ENCODE measurements at places on chromosomes 5 and 9.

DNA sequence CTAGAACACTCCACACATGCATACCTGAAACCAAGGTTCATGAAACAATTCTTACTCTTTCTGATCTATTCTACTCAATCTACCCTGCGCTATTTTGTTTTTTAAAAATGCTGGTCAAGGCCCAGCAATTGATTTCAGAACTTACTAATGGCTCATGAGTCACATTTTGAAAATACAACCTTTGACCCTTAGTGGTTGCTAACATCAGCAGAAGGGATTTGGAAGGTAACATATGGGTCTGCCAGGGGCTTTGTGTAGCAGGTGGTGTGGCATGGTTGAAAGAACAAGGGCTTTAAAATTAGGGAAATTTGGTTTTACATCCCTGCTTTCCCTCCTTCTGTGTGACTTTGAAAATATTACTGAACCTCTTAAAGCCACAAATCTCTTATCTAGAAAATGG, 101.4 kb downstream of the ATG10 start:
- DNase-seq, result no peak

DNA sequence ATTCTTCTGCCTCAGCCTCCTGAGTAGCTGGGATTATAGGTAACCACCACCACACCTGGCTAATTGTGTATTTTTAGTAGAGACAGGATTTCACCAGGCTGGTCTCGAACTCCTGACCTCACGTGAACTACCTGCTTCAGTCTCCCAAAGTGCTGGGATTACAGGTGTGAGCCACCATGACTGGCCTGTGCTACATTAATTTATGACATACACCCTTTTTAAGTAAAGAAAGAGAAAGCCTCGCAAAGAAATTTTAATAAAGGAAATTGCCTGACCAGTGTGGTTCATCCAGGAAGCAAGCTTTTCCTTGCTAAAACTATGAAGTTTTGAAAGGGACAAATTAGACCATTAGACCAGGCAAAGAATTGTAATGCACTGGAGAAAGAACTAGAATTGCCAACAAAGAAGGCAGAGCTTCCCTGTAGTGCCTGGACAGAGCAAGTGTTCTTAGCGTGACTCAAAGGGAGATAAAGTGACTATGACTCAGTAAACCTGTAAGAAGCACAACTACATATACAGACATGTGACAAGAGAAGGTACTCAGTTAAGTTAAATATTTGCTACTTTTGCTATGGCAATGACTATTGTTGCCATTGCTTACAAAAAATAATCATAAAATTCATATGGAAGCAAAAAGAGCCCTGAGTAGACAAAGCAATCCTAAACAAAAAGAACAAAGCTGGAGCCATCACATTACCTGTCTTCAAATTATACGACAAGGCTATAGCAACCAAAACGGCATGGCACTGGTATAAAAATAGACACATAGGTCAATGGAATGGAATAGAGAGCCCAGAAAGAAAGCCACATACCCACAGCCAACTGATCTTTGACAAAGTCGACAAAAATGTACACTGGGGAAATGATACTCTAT, 54.6 kb downstream of the FYB1 start:
- DNase-seq, result no peak

DNA sequence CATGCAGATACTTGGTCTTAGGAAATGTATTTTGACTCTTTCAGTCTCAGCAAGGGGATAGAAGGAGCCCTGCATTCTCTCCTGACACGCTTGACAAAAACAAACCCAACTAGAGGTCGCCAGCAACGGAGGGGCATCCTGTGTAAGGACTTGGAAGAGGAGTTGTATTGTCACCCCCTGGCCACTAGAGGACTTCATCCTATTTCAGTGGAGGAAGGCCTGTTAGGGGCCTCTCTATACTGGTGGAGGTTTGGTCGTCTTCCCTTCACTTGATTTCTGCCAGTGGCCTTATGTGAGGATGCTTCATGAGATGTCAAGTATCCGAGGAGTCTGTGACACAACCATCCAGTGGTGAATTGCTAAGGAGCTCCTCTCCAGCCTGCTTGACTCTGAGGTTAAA, 122.8 kb upstream of the STC2 start:
- DNase-seq, result no peak

GRCh38 chr9:76255781-76256455, 138.3 kb downstream of the RFK start:
- DNase-seq, result no peak

GRCh38 chr9:131104016-131104740, 7.8 kb downstream of the AIF1L start:
- no peak for DNase-seq

- DNase-seq, result no peak
Observed at GRCh38 chr9:107530679-107531078, 41.1 kb upstream of the KLF4 start.

DNA sequence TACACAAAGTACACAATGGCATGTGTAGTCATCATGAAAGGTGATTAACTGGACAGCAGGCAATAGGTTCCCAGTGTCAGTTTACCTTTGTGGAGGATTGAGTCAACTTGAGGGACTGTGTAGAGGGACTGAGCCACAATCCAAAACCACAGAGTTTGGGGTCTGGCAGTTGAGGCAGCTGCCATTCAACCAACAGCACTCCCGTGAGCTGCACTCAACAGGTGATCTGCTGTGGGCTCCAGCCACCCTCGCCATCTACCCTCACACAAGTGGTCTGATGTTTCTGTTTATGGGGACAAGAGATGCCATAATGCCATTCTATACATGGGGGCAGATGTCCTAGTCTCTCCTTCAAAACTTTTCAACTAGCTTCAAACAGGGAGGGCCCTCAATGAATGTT, 2.9 kb upstream of the DELE1 start:
- DNase-seq, result no peak

- DNase-seq, result no peak
Observed at GRCh38 chr9:132543960-132544359, 38.4 kb upstream of the BARHL1 start.

DNA sequence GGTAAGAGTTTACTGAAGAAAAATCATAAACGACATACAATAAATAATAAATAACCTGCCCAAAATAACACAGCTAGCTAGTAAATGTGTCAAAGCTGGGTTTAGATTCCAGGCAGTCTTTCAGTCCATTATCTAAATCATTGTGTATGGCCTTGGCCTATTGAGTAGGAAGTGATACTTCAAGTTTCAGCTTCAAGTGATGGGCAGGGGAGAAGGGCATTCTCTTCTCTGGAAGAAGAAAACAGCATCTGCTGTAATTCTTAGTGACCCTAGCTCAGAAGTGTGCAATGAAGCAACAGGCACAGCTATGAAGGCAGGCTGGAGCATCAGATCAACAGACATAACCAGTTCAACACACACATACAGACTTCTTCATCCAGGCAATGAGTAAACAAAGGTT, 42.5 kb downstream of the FNIP1 start:
- no peak for DNase-seq

DNA sequence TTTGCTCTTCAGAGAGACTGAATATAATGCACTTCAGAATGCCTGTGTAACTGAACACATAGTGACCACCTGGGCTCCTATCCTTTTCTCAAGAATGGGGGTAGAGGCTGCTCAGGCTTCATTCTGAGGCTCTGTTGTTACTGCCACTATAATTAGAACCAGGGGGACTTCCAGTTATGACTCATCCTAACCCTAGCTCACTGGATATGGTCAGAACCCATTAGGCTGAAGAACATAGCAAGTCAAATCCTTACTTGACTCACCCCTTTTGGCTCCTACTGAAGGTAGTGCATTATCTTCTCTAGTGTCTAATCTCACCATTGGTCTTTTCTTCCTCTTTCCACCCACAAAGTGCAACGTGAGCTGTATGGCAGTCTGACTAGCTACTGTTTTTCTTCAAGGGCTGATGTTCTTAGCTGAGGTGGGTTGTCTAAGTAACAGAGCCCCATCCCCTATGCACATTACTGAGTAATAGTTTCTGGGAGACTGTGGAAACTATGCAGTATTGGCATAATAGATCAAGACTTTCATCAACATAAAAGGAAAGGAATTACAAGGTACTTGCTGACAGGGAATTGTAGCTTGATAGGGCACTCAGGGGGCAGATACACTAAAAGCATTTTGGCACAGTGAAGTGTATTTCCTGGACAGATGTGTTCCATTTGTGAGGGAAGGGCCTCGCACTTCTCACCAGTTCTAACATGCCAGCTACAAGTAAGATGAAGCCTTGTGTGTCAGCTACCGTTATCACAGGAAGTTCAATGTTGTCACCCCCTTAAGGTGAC, 431.0 kb upstream of the MEF2C start:
- DNase-seq, result no peak

DNA sequence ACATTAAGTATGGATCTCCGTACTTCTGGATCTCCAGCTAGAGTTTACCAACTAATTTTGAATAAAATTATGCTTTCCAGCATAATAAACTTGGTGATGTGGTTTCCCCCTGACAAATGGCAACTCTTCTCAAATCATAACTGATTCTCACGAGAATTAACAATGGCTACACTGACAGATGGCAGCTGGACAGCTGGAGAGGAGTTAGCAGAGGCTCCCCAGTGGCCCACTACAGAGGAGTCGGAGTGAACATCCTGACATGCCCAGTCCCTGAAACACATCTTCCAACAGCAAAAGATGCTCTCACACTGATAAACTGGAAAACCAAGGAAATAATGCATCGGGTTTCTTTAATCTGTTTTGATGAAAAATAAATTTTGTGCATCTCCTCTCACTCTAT, 239.6 kb downstream of the MAN2A1 start:
- DNase-seq, result no peak

- no peak for DNase-seq
Observed at GRCh38 chr5:9125852-9126251, 420.0 kb downstream of the SEMA5A start.

DNA sequence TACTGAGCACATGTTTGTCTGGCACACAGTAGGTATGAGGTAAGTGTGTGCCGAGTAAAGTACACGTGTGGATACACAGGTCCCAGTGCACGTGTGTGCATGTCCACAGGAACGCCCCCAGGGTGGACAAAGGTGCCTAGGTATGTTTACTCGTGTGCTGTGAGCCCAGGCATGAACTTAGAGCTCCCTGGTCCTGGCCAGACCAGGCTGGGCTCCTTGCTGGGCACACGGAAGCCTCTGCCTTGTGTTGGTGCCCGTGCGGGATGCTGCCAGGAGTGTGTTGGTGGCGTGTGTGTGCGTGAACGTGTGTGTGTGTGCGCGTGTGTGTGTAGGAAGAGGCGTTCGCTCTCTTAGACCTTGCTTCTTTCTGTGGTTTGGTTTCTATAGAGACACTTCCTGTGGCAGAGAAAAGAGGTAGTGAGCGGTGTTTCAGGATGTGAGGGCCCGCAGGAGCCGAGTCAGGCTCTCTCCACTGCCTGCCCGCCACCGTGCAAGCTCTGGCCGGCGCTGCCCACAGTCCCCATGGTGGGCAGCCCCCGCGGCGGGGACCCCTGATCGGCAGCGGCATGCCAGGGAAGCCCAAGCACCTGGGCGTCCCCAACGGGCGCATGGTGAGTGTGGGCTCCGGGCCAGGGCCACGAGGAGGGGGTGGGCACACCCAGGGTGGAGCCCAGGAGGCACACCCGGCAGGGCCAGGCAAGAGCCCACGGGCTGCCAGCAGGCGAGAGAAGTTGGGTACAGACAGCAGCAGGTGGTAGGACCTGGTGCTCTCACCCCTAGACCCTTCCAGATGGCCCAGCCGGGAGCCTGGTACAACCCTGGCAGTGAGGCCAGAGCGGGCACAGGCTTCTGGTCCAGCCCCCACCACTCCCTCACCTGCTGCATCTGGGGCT, at the start of gene RGS14:
Gene RGS14 (plus strand): TSS at position 466 of the 893 bp plus-strand sequence. CDS start 101 bp downstream, at position 567.
- peak; percentile 47 for DNase-seq

DNA sequence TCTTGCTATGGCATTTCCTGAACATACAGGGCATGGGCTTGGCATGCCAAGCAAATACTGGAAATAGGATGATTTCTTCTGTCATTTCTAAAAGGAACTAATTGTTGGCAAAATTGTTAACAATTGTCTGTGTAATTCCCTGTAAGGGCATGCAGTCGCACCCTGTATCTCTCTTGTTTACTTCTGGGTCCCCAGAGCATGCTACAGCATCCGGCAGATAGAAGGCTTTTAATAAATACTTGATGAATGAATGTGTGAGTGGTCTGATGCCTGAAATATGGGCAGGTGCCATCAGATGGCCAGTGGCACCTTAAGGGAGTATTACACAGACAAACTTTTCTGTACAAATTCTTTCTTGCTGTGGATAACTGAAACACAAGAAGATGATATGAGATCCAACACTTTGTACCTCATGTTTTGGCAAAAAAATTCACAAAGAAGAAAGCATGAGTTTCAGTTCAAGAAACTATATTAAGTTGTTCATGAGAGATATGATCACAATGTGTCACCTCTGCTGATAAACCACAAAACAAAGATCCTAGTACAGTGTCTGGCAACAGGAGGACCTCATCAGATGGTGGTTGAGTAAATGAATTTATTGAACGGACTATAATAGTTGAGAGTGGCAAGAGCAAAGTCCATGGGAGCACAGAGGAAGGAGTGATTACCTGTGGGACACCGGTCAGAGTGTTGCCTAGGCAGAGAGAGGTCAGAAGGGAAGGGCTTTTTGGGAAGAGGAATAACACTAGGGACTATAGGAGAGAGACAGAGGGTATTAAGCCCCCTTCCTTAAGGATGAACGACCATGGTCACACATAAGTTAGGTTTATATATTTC, 194.2 kb downstream of the ATP10B start:
- no peak for DNase-seq

DNA sequence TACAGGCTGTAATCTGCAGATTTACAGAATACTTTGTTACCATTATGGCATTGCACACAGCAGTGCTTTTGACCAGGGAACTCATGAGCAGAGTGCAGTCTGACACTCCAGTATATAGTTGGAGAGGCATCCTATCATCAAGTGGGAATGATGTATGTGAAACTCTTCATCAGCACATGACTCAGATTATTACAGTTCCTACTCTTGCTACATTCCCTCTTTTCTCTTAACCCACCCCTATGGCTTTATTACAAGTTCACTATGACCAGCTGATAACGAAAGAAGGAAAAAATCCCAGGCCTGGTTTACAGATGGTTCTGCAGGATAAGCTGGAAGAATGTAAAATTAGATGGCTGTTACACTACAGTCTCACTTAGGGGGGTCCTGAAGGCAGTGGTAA, 385.9 kb downstream of the RASEF start:
- DNase-seq, result no peak

All from stimulated activated CD8-positive, alpha-beta memory T cell treated with anti-CD3 and anti-CD28 coated beads, Interleukin-4, amount 100 ng/mL, for 24 hours (primary cell).